ENCODE measurements at places on chromosomes 16 and 17.

GRCh38 chr17:4332296-4332970, 34.0 kb downstream of the UBE2G1 start:
- no peak for DNase-seq

GRCh38 chr17:71315568-71315967, 805.3 kb upstream of the SOX9 start:
- no peak for DNase-seq

DNA sequence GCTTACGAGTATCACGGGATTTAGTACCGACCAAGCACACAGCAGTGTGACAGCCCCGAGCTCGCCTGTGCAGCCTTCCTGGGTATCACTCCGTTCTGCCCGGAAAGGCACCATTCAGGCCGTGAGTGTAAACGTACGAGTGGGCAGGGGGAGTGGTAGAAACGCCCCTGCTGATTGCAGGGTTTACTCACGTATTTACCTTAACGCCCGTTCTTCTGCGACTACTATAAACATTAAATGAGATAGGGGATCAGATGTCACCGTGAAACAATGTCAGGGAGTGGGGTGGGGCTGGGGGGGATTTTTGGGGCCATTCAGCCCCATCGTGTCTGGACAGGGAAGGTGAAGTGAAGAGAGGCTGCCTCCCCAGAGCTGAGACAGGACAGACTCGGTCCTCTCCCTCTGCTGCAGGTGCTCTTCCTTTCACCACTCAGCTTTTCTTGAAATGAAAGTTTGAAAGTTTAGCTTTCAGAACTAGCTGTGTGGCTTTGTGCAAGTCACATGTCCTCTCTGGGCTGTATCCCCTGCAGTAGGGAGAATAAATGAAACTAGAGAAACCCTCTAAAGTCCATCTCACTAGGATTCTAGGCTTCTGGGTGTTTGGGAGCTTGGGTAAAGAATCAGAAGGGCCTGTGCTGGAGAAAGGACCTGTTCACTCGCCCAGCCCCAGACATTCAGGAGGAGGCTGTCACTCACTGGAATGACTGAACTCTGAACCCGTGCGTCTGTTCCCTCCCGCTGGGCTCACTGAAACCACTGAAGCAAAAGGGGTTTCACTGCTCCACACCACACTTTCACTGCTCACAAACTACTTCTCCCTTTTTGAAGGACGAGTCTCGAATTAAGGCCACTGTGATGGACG, 66.7 kb downstream of the RPA1 start:
- no peak for DNase-seq

DNA sequence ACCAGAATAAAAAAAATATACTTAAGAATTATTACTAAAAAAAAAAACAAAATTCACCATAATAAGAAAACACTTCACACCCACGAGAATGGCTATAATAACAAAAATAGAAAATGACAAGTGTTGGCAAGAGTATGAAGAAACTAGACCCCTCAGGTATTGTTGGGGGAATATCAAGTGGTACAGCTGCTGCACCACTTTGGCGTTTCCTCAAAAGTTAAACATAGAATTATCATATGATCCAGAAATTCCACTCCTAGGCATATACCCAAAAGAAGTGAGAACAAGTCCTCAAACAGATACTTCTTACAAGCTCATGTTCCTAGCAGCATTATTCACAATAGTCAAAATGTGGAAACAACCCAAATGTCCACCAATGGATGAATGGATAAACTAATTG, 26.3 kb downstream of the AMFR start:
- DNase-seq: no peak

DNA sequence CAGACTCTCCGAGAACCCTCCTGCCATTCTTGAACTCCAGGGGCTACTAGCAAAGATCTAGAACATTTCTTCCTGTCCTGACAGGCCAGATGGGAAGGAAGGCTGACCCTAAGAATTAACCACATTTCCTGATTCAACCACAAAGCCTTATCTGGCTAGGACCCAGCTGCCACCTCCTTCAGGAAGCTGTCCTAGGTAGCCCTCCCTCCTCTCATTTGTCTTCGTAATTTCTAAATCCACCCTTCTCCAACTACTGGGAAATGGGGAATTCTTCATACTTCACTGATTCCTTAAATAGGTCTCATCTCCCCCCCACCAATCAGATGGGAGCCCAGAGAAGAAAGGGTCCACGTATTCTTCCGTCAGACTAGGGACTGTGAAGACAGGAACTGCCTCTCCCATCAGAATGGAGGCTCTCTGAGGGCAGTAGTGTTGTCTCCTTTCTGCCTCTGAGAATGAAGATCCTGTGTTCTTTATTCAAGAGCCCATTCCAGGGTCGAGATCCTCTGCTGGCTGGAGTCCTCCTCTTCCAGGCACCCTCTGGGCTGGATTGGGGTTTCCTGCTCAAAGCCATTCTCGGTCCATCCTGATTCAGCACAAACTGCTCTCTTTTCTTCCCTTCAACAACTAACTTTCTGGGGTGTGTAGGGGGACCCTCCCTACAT, 2.1 kb downstream of the SAMD14 start:
- no peak for DNase-seq

- DNase-seq: no peak
These were observed 260.5 kb downstream of the CBLN1 start for GRCh38 chr16:49021136-49021535.

DNA sequence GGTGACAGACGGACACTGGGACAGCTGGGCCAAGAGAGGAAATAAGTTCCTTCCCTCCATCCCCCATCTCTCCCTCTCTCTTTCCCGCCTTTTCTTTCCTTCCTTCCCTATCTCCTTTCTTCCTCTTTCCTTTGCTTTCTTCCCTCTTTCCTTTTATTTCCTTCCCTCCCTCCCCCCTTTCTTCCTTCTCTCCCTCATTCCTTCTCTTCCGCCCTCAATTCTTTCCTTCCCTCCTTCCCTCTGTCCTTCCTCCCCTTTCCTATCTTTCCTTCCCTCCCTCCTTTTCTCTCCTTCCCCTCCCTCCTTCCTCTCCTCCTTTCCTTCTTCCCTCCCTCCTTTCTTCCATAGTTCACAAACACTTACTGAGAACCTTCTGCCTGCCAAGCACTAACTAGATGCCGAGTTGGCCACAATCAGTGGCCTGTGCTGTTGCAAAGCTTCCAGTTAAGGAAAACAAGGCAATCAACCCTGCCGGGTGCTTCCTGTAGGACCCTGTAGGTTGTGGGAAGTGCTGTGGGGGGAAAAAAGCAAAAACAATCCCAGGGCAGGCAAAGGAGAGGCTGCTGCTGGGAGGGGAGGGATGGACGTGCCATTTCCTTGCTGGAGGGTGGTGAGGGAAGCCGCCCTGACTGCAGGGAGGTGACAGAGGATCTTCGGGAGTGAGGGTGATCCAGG, 31.7 kb downstream of the ABCC6 start:
- DNase-seq: no peak

GRCh38 chr17:881778-882177, 97.8 kb downstream of the NXN start:
- DNase-seq: no peak

- no peak for DNase-seq
These were observed 4.3 kb upstream of the POLG2 start for GRCh38 chr17:64500862-64501765.

DNA sequence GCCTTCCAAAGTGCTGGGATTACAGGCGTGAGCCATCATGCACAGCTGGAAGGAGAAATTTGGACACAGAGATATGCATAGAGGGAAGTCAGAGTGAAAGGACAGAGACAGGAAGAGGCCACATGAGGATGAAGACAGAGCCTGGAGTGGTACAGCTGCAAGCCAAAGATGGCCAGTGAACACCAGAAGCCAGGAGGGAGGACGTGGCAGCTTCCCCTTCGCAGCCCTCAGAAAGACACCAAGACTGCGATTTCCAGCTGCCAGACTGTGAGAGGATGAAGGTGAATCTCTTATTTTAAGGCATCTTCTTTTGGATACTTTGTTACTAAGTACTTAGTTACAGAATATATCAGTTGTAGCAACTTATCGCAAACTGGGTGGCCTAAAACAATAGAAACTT, 60.5 kb upstream of the PLCG2 start:
- no peak for DNase-seq

DNA sequence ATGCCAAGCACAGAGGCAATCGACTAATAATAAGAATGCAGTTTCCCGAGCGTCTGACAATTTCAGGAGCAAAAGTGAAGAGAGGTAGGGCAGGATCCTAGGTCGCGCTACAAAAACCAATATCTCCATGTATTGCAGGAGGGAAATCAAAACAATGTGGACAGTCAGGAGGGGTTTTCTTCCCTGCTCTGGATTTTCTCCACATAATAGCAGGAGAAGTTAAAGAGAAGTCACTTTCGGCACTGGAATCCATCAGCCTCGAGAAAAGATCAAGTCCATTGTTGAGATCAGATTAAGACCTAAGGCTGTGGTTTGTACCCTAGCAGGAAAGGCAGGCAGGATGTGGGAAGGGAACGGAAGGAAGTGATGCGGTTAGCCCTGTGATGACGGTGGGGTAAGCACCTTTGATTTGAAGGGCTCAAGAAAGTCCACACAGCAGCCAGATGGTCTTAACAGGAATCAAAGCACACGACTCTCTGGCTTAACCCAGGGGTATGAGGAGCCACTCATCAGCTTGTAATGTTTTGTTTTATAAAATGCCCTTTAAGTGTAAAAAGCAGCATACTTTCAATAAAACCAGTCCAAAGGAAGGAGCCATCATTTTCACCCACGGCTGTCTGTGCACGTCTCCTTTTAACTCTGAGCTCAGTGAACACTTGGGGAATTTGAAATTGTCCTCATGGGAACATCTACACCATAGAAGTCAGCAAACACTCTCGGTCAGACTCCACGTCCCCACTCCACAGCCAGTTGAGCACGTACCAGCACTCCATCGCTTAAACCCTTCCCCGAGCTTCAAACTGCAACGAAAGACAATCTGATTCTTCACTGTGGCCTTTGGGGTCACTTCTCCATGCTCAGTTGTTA, 15.8 kb upstream of the AKTIP start:
- DNase-seq: peak; percentile 34

- no peak for DNase-seq
These were observed 723.8 kb downstream of the CDH11 start for GRCh38 chr16:64397945-64398508.

- DNase-seq: no peak
These were observed 250.4 kb upstream of the N4BP1 start for GRCh38 chr16:48860341-48860740.

DNA sequence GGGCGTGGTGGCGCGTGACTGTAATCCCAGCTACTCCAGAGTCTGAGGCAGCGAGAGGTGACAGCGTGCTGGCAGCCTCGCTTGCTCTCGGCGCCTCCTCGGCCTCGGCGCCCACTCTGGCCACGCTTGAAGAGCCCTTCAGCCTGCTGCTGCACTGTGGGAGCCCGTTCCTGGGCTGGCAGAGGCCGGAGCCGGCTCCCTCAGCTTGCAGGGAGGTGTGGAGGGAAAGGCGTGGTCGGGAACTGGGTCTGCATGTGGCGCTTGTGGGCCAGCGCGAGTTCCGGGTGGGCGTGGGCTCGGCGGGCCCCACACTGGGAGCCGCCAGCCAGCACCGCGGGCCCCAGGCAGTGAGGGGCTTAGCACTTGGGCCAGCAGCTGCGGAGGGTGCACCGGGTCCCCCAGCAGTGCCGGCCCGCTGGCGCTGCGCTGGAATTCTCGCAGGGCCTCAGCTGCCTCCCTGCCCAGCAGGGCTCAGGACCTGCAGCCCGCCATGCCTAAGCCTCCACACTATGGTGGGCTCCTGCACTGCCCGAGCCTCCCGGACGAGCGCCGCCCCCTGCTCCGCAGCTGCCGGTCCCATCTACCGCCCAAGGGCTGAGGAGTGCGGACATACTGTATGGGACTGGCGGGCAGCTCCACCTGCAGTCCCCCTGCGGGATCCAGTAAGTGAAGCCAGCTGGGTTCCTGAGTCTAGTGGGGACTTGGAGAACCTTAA, 1093.3 kb upstream of the CDH8 start:
- DNase-seq: no peak

DNA sequence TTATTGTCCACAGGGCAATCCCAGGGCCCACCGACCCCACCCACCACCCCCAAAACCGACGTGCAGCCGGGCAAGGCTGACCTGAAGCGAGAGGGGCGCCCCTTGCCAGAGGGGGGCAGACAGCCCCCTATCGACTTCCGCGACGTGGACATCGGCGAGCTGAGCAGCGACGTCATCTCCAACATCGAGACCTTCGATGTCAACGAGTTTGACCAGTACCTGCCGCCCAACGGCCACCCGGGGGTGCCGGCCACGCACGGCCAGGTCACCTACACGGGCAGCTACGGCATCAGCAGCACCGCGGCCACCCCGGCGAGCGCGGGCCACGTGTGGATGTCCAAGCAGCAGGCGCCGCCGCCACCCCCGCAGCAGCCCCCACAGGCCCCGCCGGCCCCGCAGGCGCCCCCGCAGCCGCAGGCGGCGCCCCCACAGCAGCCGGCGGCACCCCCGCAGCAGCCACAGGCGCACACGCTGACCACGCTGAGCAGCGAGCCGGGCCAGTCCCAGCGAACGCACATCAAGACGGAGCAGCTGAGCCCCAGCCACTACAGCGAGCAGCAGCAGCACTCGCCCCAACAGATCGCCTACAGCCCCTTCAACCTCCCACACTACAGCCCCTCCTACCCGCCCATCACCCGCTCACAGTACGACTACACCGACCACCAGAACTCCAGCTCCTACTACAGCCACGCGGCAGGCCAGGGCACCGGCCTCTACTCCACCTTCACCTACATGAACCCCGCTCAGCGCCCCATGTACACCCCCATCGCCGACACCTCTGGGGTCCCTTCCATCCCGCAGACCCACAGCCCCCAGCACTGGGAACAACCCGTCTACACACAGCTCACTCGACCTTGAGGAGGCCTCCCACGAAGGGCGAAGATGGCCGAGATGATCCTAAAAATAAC, 3.0 kb downstream of the SOX9 start:
- no peak for DNase-seq

- no peak for DNase-seq
These were observed 47.1 kb downstream of the SPACA3 start for GRCh38 chr17:33038740-33039139.

DNA sequence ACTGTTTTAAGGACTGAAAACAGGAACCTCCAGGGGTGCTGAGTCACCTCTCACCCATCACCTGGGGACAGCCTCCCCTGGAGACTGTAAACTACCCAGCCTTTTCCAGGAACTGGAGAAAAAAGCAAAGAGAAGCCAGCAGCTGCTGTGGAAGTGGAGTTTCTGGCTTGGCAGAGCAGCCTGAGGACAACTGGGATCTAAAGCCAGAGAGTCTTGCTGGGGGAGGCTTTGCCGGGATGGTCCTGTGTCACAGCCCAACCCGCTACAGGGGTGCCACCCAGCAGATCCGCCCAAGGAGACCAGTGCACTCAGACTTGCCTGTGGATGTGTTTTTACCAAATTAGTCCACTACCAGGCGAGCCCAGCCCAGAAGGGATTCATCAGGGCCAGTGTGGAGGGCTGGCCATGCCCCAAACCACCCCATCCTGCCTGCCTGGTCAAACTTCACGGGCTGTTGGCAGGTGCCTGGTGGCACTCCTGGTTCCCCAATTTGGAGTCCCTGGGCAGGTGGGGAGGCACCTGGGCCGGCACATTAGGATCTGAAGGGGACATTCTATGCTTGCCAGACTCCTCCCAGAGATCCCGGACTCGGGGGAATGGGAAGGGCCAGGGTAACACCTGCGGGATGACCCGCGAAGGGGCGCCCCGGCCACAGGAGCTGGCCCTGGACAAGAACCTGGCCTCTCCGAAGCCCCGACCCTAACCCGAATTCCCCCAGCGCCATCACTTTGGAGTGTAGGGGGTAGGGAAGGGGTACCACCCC, 771 bp downstream of the MSRB1 start:
- no peak for DNase-seq

- no peak for DNase-seq
These were observed 36.1 kb downstream of the GOSR1 start for GRCh38 chr17:30513346-30513745.

- peak; percentile 62 for DNase-seq
These were observed 2.7 kb downstream of the NDUFAF8 start for GRCh38 chr17:81241648-81242420.

GRCh38 chr16:84973236-84973635, 38.1 kb downstream of the ZDHHC7 start:
- no peak for DNase-seq

- no peak for DNase-seq
These were observed 17.4 kb downstream of the MFSD11 start for GRCh38 chr17:76755285-76755684.
